ENCODE measurements at places on chromosomes 3 and 15.

GRCh38 chr15:90814191-90814821 lies 54.1 kb upstream of the FURIN start:
- DNase-seq: no peak

- DNase-seq: no peak
Measured at GRCh38 chr15:84764989-84765388, 16.6 kb downstream of the ZNF592 start.

DNA sequence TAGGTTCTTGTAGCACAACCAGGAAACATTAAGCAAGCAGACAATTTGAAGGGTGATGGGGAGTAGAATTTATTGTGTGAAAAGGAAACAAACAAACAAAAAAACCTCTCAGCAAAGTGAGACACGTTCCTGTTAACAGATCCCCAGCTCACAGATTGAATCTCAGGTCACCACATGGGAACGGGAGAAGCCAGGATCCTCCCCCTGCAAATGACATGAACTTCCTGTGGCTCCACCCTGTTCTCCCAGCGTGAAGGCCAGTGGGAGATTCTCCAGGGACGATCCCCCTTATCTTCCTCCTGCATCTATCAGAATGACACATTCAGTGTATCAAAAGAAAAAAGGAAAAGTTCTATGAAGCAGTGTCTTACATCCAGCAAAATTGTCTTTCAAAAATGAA lies 1488.1 kb downstream of the OTOL1 start:
- no peak for DNase-seq

- no peak for DNase-seq
Measured at GRCh38 chr15:36400936-36401585, 178.4 kb upstream of the CDIN1 start.

All from retina (tissue), 1 donor.